Esophagus squamous epithelium (tissue), 5 donors: ENCODE measurements at places on chromosomes 7 and 10.

DNA sequence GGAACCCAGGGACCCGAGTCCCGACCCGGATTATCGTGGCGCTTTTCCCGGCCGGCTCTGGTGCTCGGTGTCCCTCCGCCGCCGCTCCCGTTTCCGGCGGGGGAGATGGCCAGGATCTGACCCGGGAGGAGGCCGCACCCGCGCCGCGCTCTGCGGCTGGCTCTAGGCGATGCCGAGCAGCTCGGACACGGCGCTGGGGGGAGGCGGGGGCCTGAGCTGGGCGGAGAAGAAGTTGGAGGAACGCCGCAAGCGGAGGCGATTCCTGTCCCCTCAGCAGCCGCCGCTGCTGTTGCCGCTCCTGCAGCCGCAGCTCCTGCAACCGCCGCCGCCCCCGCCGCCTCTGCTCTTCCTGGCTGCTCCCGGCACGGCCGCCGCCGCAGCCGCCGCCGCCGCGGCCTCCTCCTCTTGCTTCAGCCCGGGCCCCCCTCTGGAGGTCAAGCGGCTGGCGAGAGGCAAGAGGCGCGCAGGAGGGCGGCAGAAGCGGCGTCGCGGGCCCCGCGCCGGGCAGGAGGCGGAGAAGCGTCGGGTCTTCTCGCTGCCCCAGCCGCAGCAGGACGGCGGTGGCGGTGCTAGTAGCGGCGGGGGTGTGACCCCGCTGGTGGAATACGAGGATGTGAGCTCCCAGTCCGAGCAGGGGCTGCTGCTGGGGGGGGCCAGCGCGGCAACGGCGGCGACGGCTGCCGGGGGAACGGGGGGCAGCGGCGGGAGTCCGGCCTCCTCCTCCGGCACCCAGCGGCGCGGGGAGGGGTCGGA, 593 bp downstream of the CDK13 start:
- DNase-seq = no peak

DNA sequence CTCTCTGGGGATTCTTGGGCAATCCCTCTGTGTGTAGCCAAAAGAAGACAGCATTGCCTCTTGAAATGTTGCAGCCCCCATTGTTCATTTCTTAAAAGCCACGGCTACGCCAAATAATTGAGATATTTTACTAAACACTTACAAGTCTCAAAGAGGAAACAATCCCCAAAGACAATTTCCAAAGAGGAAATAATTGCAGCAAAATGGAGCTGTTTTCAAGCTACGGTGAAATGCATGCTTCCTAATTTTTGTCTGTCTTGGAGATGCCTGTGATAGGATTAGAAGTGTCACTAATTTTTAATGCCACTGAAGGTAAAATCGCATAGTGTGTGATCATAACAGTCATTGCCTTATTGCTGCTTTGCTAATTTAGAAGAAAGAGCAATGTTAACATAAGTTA, 72.9 kb upstream of the NAMPT start:
- DNase-seq = no peak

DNA sequence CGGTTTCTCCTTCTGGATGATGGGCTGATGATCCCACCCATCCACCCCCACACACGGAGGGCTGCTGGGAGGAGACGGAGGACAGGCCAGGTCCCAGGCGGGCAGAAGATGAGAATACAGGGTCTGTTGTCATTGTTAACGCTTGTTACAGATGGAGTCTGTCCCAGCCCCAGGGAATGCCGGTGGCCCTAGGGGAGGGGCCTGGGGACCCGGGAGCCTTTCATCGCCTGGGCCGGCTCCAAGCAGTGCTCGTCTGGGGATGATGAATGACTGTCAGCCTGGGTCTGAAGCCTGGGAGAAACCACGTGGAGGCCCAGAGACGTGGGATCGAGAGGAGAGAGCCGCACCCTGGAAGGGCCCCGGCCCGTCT, 69.2 kb downstream of the UNCX start:
- DNase-seq = no peak

DNA sequence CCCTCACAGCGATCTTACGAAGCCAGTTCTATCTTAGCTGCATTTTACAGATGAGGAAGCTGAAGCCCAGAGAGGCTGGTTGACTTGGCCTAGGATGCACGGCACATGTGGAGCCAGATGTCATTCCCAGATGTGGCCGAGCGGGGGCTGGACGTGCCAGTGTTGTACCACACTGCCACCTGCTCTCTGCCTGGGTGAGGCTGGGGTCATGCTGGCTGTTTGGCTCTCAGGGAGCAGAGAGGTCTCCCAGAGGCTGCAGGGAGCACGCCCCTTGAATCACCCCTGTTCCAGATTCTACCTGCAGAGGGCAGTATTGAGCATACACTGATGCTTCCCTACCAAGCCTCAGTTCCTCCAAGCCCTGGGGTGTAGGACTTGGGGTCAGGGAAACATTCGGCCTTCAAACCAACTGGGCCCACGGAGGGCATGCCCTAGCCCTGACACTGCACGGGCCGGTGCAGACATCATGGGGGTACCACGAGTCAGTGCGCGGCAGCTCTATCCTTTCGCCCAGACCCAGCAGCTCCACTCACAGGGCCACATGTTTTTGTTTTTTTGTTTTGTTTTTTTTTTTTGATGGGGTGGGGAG, 3.8 kb upstream of the GTF2IRD1 start:
- DNase-seq = no peak
